ENCODE measurements at places on chromosomes 4 and X.

DNA sequence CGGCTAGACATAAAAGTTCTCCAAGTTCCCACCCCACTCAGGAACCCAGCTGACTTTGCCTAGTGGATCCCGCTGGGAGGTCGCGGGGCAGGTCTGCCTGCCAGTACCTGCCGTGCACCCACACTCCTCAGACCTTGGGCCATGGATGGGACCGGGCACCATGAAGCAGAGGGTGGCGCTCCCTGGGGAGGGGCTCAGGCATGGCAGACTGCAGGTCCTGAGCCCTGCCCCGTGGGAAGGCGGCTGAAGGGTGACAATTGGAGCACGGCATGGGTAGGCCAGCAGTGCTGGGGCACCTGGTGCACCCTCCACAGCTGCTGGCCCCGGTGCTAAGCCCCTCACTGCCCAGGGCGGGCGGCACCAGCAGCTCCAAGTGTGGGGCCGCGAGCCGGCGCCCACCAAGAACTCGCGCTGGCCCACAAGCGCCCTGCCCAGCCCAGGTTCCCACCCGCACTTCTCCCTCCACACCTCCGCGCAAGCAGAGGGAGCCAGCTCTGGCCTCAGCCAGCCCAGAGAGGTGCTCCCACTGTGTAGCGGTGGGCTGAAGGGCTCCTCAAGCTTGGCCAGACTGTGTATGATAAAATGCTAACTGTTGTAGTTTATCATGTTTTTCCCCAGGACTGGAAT is 63.1 kb downstream of the UGT2A2 start:
- DNase-seq = no peak

GRCh38 chrX:85992811-85993229 is 54.5 kb downstream of the CHM start:
- DNase-seq = no peak

DNA sequence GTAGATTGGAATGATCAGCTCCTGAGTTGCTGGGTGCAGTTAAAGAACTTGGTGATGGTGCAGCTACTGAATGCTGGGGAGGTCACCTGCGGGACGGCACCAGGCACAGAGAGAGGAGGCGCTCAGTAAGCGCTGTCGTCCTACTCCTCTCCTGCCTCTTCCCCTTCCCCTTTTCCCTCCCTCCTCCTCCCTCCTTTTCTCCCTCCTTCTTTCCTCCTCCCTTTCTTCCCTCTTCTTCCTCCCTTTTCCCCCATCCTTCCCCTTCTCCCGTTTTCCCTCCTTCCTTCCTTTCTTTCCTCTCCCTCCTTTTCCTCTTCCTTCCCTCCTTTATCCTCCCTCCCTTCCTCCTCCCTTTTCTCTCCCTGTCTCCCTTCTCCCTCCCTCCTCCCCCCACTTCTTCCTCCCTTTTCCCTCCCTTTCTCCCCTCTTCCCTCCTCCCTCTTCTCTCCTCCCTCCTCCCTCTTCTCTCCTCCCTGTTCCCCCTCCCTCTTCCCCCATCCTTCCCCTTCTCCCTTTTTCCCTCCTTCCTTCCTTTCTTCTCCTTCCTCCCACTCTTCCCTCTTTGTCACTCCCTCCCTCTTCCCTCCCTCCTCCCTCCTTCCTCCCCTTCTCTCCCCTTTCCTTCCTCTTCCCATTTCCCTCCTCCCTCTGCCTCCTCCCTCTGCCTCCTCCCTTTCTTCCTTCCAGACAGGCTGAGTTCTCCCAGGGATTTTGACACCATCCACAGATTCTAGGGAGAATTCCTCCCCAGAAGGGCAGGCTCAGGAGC is 87.9 kb upstream of the PSAPL1 start:
- no peak for DNase-seq

- DNase-seq = no peak
Observed at GRCh38 chrX:80576806-80577533, 156.7 kb downstream of the TENT5D start.

DNA sequence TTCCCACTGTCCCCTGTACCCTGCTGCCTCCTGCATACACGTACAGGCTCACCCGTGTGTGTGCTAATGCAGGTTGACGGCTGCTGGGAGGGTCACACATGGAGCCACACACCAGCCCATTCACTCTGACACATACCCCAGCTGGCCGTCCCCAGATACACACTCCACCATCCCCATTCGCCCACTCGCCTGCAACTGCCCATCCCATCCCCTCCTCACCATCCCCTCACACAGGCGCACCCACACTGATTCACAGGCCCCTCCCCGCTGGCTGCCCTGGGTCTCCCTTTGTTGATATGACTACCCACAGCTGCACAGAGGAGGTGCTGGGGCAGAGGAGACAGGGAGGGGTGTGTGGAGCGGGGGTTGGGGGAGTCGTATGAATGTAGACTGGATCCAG is 25.7 kb downstream of the PJA1 start:
- DNase-seq = no peak

DNA sequence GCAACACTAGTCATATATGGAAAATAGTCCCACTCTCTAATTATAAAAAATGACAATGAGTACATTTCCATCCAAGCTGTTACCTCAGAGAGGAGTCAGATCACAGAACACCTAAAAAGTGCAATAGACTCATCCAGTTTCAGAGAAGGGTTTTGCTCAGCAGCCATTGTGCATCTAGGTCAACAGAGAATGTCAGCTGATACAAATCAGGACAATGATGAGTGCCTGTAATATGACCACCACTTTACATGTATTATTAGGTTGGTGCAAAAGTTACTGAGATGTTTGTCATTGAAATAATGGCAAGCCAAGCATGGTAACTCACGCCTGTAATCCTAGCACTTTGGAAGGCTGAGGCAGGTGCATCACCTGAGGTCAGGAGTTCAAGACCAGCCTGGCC is 164.1 kb upstream of the TTC29 start:
- no peak for DNase-seq

- DNase-seq = no peak
Observed at GRCh38 chr4:20512985-20513384, 187.3 kb upstream of the PACRGL start.

All from HS-27A (cell line).